Activated CD4-positive, alpha-beta T cell treated with anti-CD3 and anti-CD28 coated beads for 1 hour (primary cell): ENCODE measurements at places on chromosomes 2 and 18.

- DNase-seq = no peak
These were observed 167.3 kb downstream of the ASXL3 start for GRCh38 chr18:33745151-33745795.

DNA sequence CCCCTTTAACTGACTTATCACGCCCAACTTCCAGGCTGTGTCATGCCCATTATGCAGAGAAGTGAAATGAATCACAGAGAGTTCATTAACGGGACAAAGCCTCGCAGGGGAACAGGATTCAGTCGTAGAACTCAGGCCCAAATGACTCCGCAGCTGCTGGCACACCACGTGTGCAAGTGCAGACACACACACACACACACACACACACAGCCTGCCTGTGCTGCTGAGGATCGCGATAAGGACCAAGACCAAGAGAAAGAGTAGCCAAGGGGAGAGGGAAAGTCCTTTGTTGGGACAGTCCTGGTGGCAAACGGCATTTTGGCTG, 90.0 kb upstream of the TAF1B start:
- no peak for DNase-seq

DNA sequence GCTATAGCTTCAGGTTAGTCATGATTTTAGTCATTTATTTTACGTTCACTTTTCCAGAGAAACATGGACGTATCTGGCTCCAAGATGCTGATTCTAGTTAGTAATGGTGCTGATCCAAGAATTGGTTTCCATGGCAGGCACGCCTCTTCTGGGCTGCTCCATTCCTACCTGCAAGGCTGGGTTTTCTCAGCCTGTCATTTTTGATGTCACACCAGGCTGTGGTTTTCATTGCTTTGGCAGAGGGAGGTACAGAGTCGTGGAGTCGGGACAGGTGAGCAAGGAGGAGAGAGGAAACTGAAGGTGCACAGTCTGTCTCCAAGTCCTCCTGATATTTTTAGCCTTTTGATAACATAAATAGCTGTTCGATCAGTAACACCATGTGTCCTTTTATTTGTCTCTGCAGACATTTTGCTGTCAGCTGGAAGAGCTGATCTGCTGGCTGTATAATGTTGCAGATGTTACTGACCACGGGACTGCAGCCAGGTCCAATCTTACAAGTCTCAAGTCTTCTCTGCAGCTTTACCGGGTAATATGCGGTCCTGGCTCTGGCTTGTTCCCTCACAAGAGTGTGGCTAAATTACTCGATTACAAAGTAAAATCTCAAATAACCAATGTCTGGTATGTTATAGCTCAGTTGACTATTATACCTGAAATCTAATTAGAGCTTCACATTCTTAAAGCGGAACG, 17.8 kb downstream of the CEP68 start:
- no peak for DNase-seq

GRCh38 chr2:151028691-151029176, 232.9 kb downstream of the RBM43 start:
- no peak for DNase-seq

GRCh38 chr2:22628221-22628620, 756.8 kb upstream of the KLHL29 start:
- no peak for DNase-seq

DNA sequence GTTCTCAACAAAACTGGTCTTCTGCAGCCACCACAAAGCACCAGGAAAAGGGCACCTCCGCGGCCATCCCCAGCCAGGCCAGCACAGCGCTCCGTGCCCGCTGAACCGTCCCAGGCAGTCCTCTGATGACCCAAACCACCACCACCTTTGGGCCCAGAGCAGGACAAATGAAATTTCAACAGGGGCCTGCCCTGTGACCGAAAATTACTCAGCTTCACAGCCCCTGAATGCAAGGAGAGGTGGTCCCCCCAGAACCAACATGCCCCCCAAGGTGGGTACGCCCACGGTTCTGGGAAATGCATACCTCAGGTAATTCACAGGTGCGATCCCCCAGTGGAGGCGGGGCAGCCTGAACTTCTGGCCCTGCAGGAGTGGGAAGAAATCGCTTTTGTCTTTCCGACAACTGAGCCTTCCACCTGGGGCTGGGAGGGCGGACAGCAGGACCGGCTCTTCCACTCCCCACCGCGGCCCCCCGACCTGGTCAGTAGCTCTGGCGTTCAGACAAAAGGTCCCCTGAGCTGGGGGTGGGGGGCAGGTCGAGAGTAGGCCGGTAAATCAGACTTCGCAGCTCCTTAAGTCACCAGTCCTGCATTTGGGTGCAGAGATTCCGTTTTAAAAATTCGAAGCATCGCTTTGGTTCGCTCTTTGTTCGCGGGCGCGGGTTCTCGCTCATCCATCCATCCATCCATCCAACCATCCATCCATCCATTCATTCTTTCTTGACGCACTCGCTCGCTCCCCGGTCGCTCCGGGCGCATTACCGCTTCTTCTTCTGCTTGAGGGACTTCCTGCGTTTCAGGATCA, 1.4 kb downstream of the ARL4C start:
- no peak for DNase-seq

- no peak for DNase-seq
These were observed 639.8 kb downstream of the TMEM182 start for GRCh38 chr2:103401621-103402020.
